ENCODE measurements at places on chromosomes 7 and 10. TPM values are rescaled to one million over a fixed set of nuclear protein-coding genes. Genes with fewer than 3 reads are reported as not detected.

GRCh38 chr7:37311355-37311754 lies 137.3 kb downstream of the ELMO1 start:
- no peaks in the 10 kb centered on the region for H3K27me3 ChIP-seq
- DNase-seq = no peak
- H3K4me3 ChIP-seq = no peak overlapping the region
- H3K36me3 ChIP-seq = no peaks in the 10 kb centered on the region
- H3K4me1 ChIP-seq = peaks cover under 1% of the 10 kb centered on the region
- no peak overlapping the region for H3K27ac ChIP-seq

GRCh38 chr10:69361303-69361614 lies 55.5 kb downstream of the TACR2 start:
- no peak overlapping the region for H3K27ac ChIP-seq
- H3K4me3 ChIP-seq = no peak overlapping the region
- peaks cover 10% of the 10 kb centered on the region for H3K4me1 ChIP-seq
- no peaks in the 10 kb centered on the region for H3K36me3 ChIP-seq

- no peaks in the 10 kb centered on the region for H3K4me1 ChIP-seq
- H3K36me3 ChIP-seq = no peaks in the 10 kb centered on the region
- no peak overlapping the region for H3K27ac ChIP-seq
- H3K27me3 ChIP-seq = no peaks in the 10 kb centered on the region
Observed at GRCh38 chr10:45294681-45295080, 20.7 kb downstream of the OR13A1 start.

DNA sequence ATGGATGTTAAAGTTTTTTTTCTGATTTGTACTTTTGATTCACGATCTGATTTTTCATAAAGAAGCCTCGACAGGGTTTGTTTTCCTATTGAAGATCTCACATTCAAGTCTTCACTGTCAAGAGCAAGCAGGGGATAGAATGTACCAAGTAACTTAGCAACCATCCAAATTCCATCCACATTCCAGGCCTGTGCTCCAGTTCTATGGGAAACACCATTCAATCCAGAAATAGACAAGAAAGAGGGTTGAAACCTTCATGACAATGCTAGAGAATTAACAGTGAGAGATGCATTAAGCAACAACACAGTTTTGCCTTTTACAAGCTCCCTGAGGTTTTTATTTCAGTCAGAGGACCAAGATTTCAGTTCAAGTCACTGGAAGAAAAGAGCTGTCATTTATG lies 300.2 kb downstream of the NEBL start:
- no peaks in the 10 kb centered on the region for H3K36me3 ChIP-seq
- H3K27ac ChIP-seq = no peak overlapping the region
- no peak for DNase-seq
- H3K4me1 ChIP-seq = peaks cover 2% of the 10 kb centered on the region
- H3K27me3 ChIP-seq = no peaks in the 10 kb centered on the region

DNA sequence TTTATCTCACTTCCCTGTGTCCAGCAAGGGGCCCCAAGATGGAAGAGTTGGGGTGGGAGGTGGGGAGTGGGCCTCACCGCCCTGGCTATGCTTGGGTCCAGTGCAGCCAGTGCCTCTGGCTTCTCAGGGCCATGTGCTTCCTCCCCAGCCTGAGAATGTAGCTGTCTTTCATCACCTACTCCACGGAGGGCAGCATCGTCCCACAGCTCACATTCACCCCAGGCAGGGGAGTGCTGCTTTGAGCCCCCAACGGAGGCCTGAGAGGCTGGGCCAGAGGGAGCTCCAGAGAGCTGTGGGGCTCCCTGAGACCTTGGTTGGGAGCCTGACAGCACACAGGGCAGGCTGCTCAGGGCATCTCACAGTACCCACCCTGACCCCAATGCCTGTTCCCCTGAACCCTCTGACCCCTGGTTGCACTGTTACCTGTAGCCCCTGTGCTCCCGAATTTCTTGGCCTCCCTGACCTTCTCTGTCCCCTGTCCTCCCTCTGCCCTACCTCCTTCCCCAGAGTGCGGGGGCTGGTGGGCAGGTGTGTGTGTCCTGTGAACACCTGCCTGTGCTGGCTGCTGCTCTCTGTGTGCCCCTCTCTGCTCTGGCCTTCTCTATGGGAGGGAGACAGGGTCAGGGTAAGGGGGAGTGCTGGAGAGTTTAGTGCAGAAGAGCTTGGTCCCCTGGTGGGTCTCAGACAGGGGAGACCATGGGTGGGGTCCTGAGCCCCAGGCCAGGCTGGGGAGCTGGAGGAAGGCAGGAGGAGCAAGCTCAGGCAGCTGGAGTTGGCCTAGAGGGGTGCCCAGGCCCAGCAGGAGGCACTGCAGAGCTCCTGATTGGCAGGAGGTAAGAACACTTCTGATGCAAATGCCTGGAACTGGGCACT lies 19.6 kb upstream of the ZNF488 start:
- H3K4me1 ChIP-seq = peaks cover 5% of the 10 kb centered on the region
- H3K4me3 ChIP-seq = no peak overlapping the region
- no peaks in the 10 kb centered on the region for H3K27me3 ChIP-seq
- H3K36me3 ChIP-seq = no peaks in the 10 kb centered on the region

- peaks cover 4% of the 10 kb centered on the region for H3K4me1 ChIP-seq
- H3K4me3 ChIP-seq = peak overlapping the region; percentile 88
Observed at GRCh38 chr10:28681291-28681763, 4.0 kb downstream of the BAMBI start.

DNA sequence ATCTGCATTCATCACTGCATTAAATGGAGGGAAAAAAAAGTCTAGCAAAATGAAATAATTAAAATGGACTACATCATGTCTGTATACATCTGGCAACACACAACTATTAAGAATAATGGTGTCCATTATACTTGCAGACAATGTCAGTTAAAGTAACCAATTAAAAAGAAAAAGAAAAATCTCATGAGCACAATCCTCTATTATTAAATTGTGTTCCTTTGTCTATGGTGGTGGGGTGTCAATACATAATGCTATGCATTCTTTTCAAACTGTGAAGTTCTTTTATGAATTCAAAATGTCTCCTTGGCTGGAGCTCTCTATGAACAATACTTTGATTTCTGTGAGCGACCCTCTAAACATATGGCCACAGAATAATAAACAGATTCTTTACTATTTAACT lies 63.5 kb downstream of the NRP1 start:
- DNase-seq = no peak
- H3K36me3 ChIP-seq = no peaks in the 10 kb centered on the region
- H3K4me3 ChIP-seq = no peak overlapping the region
- H3K27me3 ChIP-seq = peaks cover 3% of the 10 kb centered on the region
- peaks cover 11% of the 10 kb centered on the region for H3K4me1 ChIP-seq

DNA sequence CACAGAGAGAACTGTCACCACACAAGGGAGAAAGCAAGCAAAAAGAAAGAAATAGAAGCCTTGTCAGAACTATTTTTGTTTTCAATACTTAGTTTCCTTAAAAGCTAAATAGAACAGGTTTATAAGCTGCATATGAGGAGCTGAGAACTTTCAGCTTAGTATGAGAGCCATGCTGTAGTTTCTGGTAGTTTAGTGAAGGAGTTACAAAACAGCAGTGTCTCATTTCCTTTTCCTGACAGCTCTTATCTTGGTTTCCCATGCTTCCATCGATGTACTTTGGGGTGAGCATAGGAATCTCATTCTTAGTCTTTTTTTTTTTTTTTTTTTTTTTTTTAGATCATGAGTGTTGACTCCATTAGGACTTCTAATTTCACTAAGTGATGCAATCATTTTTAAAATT lies 8.6 kb upstream of the CHRM2 start:
- H3K27ac ChIP-seq = no peak overlapping the region
- H3K27me3 ChIP-seq = no peaks in the 10 kb centered on the region
- no peaks in the 10 kb centered on the region for H3K36me3 ChIP-seq
- no peak for DNase-seq
- no peak overlapping the region for H3K4me3 ChIP-seq

DNA sequence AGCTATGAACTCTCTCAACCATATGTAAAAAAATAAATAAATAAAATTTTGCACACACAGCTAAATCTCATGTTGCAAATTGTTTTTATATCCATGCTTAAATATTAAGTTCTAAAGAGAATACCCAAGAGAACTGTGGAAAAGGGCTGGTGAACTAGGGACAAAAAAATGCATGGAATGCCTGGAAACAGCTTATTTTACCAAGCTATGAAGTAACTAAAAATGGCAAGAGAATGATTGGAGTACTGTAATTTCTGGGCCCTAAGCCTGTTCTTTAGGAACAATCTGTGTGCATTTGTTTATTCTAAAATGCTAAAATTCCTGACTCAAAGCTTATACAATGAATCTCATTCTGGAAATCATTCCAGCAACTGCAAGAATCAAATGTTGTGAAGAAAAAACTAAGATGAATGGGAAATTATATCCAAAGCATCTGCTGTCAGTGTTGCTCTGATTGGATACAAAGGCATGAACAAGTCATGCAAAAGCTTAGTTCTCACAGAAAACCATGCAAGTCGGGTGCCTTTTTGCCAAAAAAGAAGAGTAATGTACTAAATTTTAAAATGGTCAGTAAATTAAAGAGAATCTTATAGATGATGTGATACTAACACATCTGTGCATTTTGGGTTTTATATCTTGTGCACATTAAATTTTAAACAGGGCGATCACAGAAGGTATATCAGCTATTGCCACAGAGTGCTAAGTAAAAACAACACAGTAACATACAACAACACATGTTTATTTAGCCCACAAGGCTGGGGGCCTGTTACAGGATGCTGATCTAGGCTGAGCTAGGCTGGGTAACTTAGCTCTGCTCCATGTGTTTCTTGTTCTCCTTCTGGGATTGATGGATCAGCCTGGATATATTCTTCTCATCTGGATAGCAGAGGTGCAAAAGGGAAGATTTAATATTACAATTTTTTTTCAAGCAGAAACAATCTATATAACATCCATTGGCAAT lies 453.5 kb upstream of the SEMA3A start:
- no peaks in the 10 kb centered on the region for H3K4me1 ChIP-seq
- DNase-seq = no peak
- no peak overlapping the region for H3K27ac ChIP-seq
- H3K4me3 ChIP-seq = no peak overlapping the region

CCL24 gene
- not detected for total RNA-seq

ITIH2 gene
- total RNA-seq = not detected

TUBAL3 gene
- total RNA-seq = not detected

DOCK1 gene
- 55.2 TPM for total RNA-seq

SORBS1 gene
- total RNA-seq = 52.3 TPM

SLC26A5 gene
- not detected for total RNA-seq

VWDE gene
- 0.25 TPM for total RNA-seq

AVL9 gene
- total RNA-seq = 20.1 TPM

CC2D2B gene
- total RNA-seq = 1.5 TPM
